ENCODE measurements at places on chromosomes 7 and 10. TPM values are rescaled to one million over a fixed set of nuclear protein-coding genes. Genes with fewer than 3 reads are reported as not detected.

Gene KNDC1
- polyA plus RNA-seq = not detected

Gene PSD
- 5.3 TPM for polyA plus RNA-seq

Gene PIP
- not detected for polyA plus RNA-seq

Gene HOXA5
- not detected for polyA plus RNA-seq

Gene UCMA
- polyA plus RNA-seq = not detected

Gene MINPP1
- polyA plus RNA-seq = 5.0 TPM

Gene SPDYE5
- polyA plus RNA-seq = not detected

Gene LIPM
- not detected for polyA plus RNA-seq

Gene WEE2
- polyA plus RNA-seq = not detected

Gene CABCOCO1
- polyA plus RNA-seq = not detected

Gene MAT1A
- not detected for polyA plus RNA-seq

Data from naive thymus-derived CD8-positive, alpha-beta T cell (primary cell).